Stimulated activated CD4-positive, alpha-beta T cell treated with anti-CD3 and anti-CD28 coated beads, TNF-alpha, amount 100 ng/mL, for 48 hours (primary cell): ENCODE measurements at places on chromosomes 12 and 14.

DNA sequence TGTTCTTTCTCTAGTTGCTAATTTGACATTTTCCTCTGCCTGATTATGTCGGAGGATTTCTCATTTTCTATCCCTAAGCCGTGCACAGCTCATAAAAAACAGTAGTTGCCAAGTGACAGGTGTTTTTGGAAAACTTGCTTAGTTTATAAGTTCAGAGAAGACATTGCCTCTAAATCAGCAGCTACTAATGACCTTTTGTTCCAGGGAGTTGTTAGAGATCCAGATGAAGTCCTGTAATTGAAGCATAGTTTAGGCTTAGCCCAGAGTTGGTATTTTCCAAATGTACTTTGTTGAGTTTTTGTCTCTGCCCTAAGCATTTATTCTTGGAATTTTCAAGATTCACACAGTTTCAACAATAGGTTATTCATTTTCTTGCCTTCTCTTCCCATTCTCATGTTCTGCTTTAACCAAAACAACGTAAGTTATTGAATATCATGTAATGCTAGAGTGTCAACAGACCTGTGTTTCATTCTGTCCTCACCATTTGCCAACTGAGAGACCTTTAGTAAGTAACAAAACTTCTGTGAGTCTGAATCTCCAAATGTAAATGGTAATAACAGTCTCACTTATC is 110.0 kb upstream of the SLCO1C1 start:
- DNase-seq = no peak

DNA sequence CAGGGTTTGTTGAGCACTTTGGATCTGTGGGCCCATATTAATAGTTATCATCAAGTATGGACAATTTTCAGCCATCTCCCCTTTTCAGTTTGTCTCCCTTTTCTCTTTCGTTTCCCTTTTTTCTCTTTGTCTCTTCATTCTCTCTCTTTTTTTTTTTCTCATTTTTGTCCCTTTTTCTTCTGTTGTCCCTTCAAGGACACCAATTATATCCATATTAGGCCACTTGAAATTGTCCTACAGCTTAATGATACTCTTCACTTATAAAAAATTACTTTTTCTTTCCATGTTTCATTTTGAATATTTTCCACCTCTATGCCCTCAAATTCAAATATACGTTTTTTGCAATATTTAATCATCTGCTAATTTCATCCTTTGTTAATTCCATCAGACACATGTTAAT is 53.3 kb downstream of the MAP4K5 start:
- no peak for DNase-seq

DNA sequence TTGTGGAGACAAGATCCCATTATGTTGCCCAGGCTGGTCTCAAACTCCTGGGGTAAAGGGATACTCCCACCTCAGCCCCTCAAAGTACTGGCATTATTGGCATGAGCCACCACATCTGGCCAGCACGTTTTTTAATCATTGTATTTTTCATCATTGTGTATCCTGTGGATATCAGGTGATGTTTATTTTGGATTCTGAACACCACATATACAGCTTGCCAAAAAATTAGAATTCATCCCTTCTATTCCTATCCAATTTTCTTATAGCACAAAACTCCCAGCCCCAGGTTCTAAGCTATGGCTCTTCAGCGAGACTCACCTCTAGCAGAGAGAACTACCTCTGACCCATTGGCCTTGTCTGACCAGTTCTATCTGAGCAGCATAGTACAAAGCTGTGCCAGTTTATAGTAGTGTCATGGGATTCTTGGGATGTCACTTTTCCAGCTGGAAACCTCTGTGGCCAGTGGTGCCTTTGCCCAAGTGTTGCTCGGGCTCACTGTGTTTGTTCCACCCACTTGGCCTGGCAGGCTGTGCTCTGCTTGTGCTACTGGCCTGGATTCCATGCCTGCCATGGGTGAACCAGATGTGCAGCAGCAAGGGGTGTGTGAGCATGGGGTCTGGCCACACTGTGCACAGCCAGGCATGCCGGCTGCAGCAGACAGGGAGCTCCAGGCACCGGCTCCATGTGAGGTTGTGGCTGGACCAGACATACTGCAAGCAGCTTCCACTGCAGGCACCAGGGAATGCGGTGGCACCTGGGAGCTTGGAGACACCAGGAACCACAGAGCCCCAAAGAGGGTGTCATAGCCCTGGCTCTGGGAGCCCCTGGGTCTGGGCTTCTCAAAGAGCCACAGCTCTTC is 37.2 kb downstream of the TIMELESS start:
- no peak for DNase-seq

DNA sequence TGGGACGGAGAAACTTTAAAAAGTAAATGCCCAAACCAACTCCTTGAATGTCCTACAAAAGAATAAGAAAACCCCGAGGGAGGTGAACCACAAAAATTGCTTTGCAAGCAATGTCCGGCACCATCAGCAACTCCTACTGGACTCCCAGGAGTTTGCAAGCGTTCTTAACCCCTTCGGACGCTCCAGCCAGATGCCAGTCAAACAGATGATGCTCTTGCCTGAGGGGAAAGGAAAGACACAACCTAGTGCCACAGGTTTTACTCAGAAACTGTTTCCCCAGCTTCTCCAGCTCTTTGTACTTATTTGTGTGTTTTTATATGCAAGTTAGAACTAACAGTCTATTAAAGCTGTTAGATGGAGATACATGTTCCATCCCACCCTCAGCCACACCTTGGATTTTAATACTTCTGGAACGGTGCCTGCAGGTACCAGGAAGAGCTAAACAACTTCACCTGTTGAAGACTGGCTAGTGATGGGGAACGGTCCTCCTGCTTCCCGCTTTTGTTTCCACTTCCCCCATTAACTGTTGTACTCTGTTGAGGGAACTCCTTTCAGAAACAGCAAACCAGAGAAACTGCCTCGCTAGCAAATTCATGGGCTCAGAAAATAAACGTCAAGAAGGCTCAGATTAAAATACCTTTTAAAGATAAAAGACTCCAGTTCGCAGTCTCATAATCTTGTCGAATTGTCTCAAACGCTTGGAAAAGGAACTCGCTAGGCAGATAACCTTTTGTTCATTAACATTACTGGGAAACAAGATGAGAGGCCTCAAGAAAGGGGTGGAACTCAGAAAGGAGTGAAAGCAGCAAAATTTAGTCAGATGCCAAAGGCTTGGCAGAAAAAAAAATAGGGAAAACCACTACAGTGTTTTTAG is 1.1 kb upstream of the FERMT2 start:
- no peak for DNase-seq

GRCh38 chr12:64895526-64895925 is 71.1 kb downstream of the TBC1D30 start:
- DNase-seq = no peak

DNA sequence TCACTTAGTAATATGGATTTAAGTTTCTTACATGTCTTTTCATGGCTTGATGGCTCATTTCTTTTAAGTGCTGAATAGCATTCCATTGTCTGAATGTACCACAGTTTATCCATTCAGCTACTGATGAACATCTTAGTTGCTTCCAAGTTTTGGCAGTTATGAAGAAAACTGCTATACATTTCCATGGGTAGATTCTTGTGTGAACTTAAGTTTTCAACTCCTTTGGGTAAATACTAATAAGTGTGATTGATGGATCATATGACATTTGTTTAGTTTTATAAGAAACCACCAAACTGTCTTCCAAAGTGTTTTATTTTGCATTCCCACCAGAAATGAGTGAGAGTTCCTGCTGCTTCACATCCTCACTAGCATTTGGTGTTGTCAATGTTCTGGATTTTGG is 119.2 kb downstream of the NAV3 start:
- DNase-seq = no peak
